Hippocampal formation (tissue), 2 donors: ENCODE measurements at places on chromosomes 6 and 20.

DNA sequence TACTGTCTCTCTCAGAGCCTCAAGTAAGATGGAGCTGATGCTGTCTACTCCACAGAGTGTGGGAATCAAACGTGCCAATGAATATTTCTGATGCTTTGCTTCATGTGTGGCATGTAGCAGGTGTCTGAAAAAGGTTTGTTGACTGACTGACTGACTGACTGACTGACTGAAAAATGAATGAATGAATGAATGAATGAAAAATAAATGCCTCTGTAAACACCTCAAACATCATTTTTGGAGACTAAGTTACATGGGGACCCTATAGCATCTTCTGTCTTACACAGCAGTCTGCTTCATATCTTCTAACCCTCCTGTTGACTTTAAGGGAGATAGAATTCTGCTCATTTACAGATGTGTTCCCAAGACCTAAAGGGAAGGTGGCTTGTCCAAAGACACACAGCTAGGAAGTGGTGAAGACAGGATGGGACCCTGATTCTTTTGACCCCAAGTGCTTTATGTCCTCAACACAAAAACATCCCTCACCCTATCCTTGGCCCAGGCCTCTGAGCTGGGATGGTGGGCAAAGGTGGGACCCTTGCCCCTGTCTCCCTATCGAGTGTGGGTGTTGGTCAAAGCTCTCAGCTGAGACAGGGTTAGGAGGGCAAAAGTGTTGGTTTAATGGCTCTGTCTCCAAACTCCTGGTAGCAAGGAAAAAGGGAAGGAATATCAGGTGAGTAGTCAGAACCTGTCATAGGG is 104.4 kb downstream of the TOX2 start:
- no peak for DNase-seq

DNA sequence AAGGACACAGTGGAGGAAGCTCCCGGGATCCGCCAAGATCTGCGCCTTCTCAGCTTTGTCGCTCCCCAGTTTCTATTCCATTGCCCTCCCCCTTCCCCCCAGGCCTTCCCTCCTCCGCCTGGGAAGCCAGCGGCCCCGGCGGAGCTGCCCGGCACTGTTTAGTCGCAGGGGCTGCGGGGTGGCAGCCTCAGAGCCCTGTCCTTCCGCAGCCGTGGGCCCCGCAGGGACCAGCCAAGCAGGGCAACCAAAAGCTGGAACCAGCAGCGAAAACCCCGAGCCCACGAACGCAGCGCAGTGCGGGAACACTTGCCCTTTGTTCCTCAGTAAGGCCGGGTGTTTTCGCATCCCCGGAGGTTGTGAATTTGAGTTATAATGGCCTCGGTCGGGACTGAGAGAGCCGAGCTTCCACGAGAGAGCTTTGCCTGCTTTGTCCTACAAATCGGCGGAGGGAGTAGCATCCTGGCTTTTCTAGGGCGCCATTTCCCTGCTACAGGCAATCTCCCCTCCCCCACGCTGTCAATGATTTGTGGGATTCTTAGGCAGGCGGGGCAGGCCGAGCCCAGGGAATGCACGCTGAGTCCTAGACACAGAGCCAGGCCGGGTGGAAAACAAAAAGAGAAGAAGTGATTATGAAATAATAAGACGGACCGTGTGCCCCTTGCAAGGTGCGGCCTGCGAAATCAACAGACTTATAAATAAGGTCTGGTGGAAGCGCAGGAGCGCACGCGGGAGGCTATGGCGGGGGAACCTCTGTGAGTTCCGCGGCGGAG is 4.0 kb upstream of the TUBB2B start:
- DNase-seq = peak; percentile 64

- DNase-seq = no peak
Observed at GRCh38 chr6:2746557-2747061, 4.1 kb downstream of the MYLK4 start.

GRCh38 chr20:33490023-33490933 is at the start of gene CBFA2T2:
CBFA2T2 (plus strand) TSS chr20:33490096; CDS start chr20:33490268, 172 bp downstream.
- DNase-seq = no peak

GRCh38 chr6:141326426-141326825 is 806.3 kb upstream of the GJE1 start:
- DNase-seq = no peak
